ENCODE measurements at places on chromosomes 7 and 10.

GRCh38 chr10:49187044-49187484 is 1.1 kb downstream of the TMEM273 start:
- DNase-seq = no peak

DNA sequence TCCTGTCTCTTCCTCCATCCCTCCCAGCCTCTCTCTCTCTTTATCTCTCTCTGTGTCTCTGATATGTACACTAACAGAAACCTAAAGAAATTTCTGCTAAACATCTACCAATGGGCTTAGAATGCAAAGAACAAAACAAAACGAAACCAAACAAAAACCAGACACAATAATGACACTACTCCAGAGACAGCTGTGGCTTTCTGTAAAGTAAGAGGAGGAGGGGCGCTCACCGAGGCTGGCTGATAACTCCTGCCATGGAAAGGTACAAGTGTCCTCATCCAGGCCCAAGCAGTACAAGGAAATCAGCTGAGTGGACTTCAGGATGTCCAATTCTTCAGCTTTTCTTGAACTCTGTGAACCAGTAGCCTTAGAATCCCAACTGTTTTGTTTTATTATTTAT is 70.4 kb upstream of the FZD8 start:
- no peak for DNase-seq

DNA sequence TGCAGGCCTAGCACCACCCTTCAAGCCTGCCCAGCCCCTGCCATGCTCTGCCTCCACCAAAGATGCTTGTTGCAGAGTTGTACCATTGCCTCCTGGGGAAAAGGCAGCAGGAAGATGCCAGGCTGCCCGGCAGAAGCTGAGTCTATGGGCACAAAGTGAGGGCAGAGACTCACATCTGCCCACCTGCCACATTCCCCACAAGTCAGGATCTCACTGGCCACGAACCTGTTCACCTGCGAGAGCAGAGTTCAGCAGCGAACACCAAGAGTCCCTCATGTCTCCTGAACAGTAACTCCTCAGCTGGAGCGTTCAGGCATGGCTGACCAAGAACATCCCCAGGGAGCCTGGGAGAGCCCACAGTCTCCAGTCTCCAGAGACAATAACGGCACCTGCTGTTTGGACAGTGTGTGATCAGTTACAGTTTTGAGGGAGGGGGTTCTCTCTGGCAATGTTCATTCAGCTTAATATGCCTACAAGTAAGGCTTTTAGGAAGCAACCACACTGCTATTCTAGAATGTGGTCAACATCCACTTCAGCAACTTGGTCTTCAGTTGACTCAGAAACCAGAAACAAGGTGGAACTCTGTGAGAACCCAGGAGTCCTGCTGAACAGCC is 78.5 kb downstream of the GRID1 start:
- no peak for DNase-seq

DNA sequence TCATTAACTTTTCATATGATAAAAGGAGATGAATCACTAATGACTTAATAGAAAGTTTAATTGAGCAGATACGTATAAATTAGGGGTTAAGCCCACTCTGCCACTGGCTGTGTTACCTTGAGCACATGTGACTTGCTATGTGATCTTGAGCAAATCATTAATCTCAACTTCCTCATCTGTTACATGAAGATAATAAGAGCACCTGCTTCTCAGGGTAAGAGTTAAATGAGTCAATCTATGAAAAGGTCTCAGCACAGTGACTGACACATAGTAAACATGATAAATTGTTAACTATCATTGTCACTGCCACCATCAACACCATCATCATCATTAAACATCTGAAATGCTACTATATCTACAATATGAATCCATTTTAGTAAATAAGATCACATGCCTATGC is 110.8 kb downstream of the TPK1 start:
- DNase-seq = no peak

- DNase-seq = no peak
Measured at GRCh38 chr7:54839575-54840213, 80.7 kb upstream of the SEC61G start.

DNA sequence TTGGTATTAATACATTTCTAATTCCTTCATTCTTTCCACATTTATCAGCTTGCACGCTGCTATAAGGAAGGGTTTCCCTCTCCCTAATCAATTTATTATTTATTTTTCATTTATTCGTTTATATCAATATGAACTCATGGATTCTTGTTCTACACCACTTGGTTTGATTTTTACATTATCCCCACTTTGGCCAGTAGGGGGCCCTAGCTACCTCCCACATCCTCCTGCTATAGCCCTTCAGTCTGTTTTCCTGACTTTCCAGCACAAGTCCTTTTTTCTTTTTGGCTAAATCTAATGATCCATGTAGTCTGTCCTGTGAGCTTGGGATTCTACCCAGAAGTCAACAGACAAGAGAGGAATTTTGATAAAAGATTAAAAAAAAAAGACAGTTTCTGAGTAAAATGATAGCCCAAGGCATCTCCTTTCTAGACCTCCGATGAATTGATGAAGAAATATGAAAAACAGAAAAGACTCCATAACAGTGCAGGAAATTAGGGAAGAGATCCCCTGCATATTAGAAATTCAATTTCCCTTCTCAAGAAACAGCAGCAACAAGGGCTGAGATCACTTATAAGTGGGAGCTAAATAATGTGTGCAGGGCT is 47.7 kb downstream of the LYZL2 start:
- DNase-seq = peak; percentile 61

- peak; percentile 33 for DNase-seq
Measured at GRCh38 chr10:74651565-74651964, 174.8 kb upstream of the KAT6B start.

GRCh38 chr7:1239803-1240516 is 7.3 kb downstream of the UNCX start:
- no peak for DNase-seq

DNA sequence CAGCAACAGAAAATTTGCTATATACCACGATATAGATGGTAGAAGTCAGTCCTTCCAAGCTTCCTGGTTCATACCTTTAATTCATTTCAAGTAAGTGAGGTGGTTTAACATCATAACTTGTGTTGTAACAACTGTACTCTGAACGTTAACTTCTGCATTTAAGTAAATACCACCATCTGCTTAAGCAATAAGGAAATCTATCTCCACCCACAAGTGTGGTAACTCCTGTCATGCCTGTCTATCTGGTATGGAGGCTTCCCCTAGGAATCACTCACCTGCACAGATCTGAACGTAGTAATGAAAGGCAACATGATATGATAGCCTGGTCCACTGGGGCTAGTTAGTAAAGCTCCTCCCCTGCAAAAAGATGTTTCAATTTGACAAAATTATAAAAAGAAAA is 2.3 kb downstream of the ERLIN1 start:
- no peak for DNase-seq

DNA sequence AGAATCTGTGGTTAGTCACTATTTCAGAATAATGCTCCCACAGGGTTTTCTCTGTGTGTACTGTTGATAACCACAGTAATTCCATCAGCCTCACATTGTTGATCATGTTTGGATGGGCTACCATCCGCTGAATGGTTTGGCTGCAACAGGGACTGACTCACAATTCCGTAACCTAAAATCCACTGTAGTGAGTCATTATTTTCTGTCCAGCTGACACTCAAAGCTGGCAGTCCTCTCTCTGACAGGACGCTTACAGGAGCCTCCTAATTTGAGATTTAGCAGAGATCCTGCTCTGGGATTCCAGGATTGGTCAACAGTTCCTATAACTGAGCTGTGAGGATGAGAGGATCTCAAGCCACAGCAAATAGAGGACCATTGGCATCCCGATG is 32.7 kb downstream of the VWA2 start:
- no peak for DNase-seq

GRCh38 chr7:4765776-4766490 is 9.5 kb upstream of the AP5Z1 start:
- peak; percentile 6 for DNase-seq

DNA sequence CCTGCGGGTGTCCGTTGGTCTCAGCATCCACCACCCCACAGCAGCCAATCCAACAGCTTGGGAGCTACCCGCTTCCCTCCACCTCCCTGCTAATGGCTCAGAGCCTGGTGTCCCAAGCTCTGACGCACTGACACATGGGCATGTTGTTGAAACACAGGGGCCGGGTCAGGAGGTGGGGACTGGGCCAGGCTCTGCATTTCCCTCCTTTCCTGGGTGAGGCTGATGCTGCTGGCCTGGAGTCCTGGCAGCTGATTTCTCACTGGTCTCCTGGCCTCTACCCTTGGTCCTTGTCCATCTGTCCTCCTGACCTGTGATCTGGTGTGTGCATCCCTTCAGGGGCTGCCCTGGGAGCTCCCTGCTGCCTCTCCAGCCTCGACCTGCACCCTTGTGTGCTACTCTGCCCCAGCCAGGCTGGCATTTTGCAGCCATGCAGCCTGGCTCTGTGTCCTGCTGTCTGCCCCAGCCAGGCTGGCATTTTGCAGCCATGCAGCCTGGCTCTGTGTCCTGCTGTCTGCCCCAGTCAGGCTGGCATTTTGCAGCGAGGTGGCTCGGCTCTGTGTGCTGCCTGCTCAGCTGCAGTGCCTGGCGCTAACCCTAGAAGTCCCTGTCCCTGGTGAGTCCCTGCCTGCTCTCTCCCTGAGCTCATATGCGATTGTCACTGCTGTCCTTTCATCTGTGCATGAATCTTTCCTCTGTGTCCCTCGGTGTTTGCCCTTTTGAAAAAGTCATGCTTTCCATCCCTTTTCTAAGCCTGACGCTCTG is 14.0 kb downstream of the AMZ1 start:
- DNase-seq = no peak

DNA sequence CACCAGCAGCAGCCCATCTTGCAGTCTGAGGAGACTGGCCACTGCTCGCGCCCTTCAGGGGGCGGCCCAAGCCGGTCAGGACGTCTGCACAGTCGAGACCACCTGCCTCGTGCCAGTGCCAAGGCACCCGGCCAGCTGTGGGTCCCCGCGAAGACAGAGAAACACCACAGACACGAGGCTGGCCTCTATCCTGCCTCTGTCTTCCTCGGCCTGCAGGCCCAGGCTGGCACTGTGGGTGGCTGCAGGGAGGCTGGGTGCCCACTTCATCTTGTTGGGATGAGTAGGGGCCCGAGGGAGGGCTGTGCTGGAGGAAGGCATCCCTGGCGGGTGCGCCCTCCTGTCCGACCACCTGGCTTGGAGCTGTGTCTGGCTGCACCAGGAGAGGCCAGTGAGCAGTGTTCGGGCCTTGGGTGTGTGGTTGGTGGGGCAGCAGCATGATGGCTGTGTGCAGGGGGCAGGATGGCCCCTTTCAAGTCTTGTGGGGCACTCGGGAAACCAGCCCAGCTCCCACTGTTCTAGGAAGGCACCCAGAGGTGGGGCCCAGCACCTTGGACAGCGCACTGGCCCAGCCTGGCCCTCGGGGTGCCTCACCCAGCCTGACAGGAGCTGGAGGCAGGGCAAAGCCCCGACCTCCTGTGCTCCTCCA is 7.3 kb downstream of the DPYSL4 start:
- no peak for DNase-seq

GRCh38 chr7:87474533-87475358 is 734 bp downstream of the ABCB4 start:
- no peak for DNase-seq

DNA sequence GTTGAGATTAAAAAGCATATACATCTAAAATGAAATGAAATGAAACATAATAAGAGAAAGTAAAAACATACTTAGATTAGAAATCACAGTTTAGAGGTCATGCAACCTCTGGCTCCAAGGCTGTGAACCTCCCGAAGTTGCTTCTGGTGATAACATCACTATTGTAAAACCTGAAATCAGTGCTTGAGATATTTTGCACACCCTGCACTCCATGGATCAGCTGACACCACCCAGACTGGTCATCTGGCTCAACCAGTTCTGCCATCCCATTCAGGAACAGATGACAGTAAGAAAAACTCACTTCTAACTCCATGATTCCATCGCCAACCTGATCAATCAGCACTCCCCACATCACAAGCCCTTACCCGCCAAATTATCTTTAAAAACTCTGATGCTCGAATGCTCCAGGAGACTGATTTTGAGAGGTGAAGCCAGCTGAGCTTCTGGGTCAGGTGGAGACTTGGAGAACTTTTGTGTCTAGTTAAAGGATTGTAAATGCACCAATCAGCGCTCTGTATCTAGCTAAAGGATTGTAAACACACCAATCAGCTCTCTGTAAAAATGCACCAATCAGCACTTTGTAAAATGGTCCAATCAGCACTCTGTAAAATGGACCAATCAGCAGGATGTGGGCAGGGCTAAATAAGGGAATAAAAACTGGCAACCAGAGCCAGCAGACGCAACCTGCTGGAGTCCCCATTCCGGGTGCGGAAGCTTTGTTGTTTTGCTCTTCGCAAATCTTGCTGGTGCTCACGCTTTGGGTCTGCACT is 162.6 kb upstream of the MAGI2 start:
- DNase-seq = no peak

DNA sequence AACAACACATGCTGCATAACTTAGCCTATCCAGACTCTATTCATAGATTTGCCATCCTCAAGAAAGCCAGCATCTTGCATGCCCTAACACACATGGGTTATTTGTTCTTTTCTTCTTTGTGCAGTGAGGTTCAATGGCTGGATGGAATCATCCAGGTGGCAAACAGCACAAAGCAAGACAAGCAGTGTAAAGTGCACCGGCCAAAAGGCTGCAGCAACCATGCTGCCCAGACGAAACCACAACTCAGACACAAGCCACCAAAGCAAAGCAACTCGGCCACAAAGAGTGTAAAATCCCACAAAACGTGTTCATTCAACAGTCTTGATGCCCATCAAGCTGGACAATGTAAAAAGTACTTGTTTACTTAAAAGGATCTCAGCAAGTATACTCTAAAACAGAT is 76.9 kb downstream of the PIP4K2A start:
- no peak for DNase-seq

DNA sequence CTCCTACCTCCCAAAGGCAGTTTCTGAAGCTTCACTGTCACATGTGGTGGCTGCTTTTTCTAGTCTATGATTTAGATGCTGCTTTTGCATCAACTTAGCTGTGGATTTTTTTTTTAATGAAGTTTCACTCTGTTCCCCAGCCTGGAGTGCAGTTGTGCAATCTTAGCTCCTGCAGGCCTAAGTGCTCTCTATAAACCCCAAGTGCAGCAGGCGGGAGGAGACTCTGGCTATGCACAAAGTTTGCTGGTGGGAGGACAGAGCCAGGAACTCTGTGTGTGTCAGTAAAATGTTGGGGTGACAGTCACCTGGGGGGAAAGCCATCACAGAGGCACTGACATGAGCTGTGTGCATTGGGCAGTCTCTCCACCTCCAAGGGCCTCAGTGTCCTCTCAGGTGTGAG is 138.8 kb upstream of the FAM20C start:
- no peak for DNase-seq

DNA sequence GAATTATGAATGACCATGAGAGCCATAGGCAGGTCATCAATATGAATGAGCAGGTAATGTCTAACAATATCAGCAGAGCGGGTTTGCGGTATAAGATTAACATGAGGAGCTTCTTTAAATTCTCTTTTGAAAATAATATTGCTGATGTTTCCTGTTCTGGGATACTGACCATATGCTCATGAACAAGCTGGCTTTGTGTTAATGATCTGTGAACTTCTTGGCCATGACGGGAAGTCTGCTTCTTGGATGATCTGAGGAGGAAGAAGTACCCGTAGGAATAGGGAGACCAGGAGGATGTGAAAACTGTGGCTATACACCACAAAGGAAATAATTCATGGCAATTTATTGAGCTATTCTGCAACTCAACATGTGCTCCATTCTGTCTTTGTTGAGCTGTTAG is 38.6 kb downstream of the ITGA8 start:
- DNase-seq = no peak

GRCh38 chr7:106276513-106276912 is 8.3 kb downstream of the NAMPT start:
- DNase-seq = no peak

GRCh38 chr10:125625586-125625985 is 57.4 kb downstream of the TEX36 start:
- DNase-seq = no peak

- DNase-seq = no peak
Measured at GRCh38 chr7:3791327-3791726, 490.3 kb downstream of the SDK1 start.

Data from CD8-positive, alpha-beta T cell (primary cell).